ENCODE measurements at places on chromosomes 2 and 18. TPM values are rescaled to one million over a fixed set of nuclear protein-coding genes. Genes with fewer than 3 reads are reported as not detected.

DNA sequence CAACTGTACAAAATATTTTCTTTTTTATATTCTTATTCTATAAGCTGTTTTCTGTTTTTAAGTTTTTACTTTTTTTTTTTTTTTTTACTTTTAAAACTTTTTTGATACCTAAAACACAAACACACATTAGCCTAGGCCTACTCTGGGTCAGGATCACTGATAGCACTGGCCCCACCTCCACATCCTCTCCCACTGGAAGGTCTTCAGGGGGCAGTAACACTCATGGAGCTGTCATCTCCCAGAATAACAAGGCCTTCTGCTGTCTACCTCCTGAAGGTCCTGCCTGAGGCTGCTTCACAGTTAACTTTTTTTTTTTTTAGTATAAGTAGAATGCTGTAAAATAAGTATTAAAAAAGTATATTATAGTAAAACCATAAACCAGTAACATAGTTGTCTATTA lies 415.1 kb downstream of the PTPRM start:
- H3K36me3 ChIP-seq, result no peaks in the 10 kb centered on the region
- DNase-seq, result no peak
- no peak overlapping the region for H3K4me3 ChIP-seq
- no peaks in the 10 kb centered on the region for H3K27me3 ChIP-seq

- H3K36me3 ChIP-seq, result no peaks in the 10 kb centered on the region
- no peak overlapping the region for H3K4me3 ChIP-seq
- peaks cover 12% of the 10 kb centered on the region for H3K4me1 ChIP-seq
- DNase-seq, result no peak
- no peak overlapping the region for H3K27ac ChIP-seq
Measured at GRCh38 chr2:106584304-106584954, 97.3 kb downstream of the CD8B2 start.

The KCNG2 gene
- total RNA-seq, result 2.3 TPM

The DUSP19 gene
- total RNA-seq, result 19.6 TPM

GRCh38 chr2:202861987-202862386 lies 9.6 kb downstream of the ICA1L start:
- H3K4me3 ChIP-seq, result no peak overlapping the region
- H3K27me3 ChIP-seq, result no peaks in the 10 kb centered on the region
- no peaks in the 10 kb centered on the region for H3K4me1 ChIP-seq
- H3K27ac ChIP-seq, result no peak overlapping the region
- DNase-seq, result no peak

The ANKZF1 gene
- 138 TPM for total RNA-seq

DNA sequence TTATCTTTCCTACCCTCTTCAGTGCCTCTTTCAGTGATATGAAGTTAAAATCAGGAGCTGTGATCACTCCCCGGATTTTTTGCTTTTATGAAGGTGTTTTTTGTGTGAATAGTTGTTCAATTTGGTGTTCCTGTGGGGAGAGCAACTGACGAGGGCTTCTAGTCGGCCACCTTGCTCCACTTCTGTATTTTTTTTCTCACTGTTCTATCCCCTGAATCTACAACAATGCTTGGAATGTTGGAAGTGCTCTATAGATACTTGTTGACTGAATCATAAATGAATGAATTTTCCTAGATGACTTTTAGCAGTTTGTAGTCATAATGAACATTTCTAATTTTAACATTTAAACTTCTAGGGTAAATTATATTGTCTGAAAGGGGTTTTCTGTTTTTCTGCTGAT lies 247.3 kb downstream of the ZNF385B start:
- no peak for DNase-seq
- H3K27ac ChIP-seq, result no peak overlapping the region
- H3K4me1 ChIP-seq, result no peaks in the 10 kb centered on the region
- H3K27me3 ChIP-seq, result no peaks in the 10 kb centered on the region
- H3K4me3 ChIP-seq, result no peak overlapping the region
- H3K36me3 ChIP-seq, result no peaks in the 10 kb centered on the region

DNA sequence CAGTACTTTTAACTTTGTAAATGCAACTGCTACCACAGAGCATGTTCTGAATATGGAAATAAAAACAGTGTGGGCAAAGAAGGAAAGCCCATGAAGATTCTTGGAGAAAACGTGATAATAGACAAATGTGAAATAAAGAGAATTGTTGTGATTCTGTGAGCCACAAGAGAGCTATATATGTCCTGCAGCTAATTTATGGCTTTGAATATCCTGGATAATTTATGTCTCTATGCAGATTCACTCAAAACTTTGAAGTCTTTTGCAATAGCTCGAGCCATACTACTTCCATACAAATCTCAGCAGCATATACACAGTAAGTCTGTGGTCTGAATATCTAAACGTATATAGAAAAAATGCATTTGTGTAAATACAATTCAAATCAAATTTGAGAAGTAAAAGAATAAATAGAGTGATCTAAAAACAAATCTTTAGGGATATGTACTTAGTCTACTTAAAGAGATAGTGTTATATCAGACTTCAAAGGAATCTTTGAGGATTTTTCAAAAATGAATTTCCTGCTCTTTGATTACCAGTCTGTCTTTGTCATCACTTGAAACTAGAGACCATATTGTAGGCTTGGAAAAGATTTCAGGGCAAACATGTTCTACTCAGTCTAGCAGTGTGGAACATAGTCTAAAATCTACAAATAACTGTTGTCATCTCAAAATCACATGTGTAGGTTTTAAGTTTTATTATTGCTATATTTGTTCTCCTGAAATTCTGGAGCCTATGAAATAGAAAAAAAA lies 107.1 kb downstream of the CSRNP3 start:
- no peak for DNase-seq
- no peaks in the 10 kb centered on the region for H3K27me3 ChIP-seq
- H3K36me3 ChIP-seq, result no peaks in the 10 kb centered on the region
- peaks cover 13% of the 10 kb centered on the region for H3K4me1 ChIP-seq
- no peak overlapping the region for H3K4me3 ChIP-seq

- H3K36me3 ChIP-seq, result peaks cover 7% of the 10 kb centered on the region
- no peak overlapping the region for H3K4me3 ChIP-seq
- no peak overlapping the region for H3K27ac ChIP-seq
- DNase-seq, result no peak
- H3K27me3 ChIP-seq, result no peaks in the 10 kb centered on the region
Measured at GRCh38 chr2:232667989-232668583, 29.0 kb upstream of the GIGYF2 start.

- DNase-seq, result peak; percentile 26
- no peak overlapping the region for H3K27ac ChIP-seq
- no peaks in the 10 kb centered on the region for H3K36me3 ChIP-seq
- no peaks in the 10 kb centered on the region for H3K27me3 ChIP-seq
Measured at GRCh38 chr2:162457046-162457445, 113.1 kb downstream of the GCA start.

- peaks cover 3% of the 10 kb centered on the region for H3K36me3 ChIP-seq
- peaks cover 14% of the 10 kb centered on the region for H3K4me1 ChIP-seq
- no peak for DNase-seq
- no peak overlapping the region for H3K4me3 ChIP-seq
- H3K27me3 ChIP-seq, result no peaks in the 10 kb centered on the region
- no peak overlapping the region for H3K27ac ChIP-seq
Measured at GRCh38 chr18:49101236-49101635, 150.5 kb upstream of the SMAD7 start.

- peaks cover 10% of the 10 kb centered on the region for H3K27me3 ChIP-seq
- no peak overlapping the region for H3K27ac ChIP-seq
- no peak for DNase-seq
- H3K36me3 ChIP-seq, result no peaks in the 10 kb centered on the region
- peaks cover 17% of the 10 kb centered on the region for H3K4me1 ChIP-seq
- no peak overlapping the region for H3K4me3 ChIP-seq
Measured at GRCh38 chr2:72828840-72829507, 3.1 kb upstream of the EXOC6B start.

DNA sequence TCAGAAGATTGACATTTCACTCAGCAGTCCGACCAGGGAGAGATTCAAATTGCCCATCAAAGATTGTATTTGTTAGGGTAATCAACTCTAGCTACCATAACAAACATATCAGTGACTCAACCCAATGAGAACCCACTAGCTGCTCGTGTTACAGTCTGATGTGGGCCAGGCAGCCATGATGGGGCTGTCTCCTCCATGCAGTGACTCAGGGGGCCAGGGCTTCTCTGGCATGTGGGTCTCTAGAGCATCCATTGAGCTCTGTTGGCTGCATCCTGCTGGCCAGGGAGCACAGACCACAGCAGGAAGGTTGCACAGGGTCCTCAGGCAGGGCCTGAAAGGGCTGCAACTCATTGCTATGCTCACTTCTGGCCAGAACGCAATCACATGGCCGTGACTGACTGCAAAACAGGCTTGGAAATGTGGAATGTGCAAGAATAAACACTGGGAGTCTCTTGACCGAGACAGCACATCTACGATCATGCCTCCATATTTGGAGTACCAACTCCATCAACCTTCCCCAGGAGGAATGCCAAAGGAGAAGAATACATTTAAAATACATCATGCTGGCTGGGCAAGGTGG lies 216.8 kb downstream of the EIPR1 start:
- DNase-seq, result no peak
- no peaks in the 10 kb centered on the region for H3K4me1 ChIP-seq
- no peak overlapping the region for H3K27ac ChIP-seq
- H3K4me3 ChIP-seq, result no peak overlapping the region
- no peaks in the 10 kb centered on the region for H3K27me3 ChIP-seq

DNA sequence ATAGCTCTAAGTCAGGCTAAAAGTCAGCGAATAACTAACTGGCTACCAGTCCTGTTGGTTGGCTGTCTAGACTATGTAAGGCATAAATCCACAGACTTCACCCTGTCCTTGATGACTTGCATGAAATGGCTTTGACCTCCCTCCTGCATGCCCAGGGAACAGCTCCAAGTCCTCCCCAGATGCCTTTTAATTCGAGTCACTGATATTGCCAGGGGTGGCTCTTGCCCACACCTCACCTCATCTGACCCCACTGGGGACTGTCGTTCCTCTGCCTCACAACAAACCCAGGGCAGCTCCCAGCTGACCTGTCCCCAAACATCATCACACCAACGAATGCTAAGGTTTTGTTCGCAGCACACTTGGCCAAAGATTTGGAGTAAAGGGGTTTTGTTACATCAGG lies 396.0 kb upstream of the ID2 start:
- DNase-seq, result no peak
- H3K27me3 ChIP-seq, result no peaks in the 10 kb centered on the region
- H3K4me1 ChIP-seq, result no peaks in the 10 kb centered on the region
- H3K27ac ChIP-seq, result no peak overlapping the region

The CENPA gene
- total RNA-seq, result not detected

The TSPYL6 gene
- not detected for total RNA-seq
